ENCODE measurements at places on chromosomes 11 and 22.

- no peak for DNase-seq
Measured at GRCh38 chr11:35721651-35722282, 59.2 kb downstream of the TRIM44 start.

GRCh38 chr22:28373831-28374230 is 305.8 kb downstream of the TTC28 start:
- no peak for DNase-seq

GRCh38 chr22:48711031-48711431 is 1116.6 kb downstream of the BRD1 start:
- DNase-seq, result no peak

- DNase-seq, result no peak
Measured at GRCh38 chr11:86938900-86939880, 16.0 kb downstream of the FZD4 start.

- DNase-seq, result no peak
Measured at GRCh38 chr22:33415401-33415800, 357.2 kb upstream of the SYN3 start.

DNA sequence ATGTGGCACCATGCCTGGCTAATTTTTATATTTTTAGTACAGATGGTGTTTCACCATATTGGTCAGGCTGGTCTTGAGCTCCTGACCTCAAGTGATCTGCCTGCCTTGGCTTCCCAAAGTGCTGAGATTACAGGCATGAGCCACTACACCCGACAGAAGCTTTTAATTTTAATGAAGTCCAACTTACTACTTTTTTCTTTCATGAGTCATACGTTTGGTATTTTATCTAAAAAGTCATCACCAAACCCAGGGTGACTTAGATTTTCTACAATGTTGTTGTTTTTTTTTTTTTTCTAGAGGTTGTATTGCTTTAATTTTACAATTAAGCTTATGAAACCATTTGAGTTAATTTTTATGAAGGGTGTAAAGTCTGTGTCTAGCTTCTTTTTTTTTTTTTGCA is 34.9 kb downstream of the JRKL start:
- no peak for DNase-seq

DNA sequence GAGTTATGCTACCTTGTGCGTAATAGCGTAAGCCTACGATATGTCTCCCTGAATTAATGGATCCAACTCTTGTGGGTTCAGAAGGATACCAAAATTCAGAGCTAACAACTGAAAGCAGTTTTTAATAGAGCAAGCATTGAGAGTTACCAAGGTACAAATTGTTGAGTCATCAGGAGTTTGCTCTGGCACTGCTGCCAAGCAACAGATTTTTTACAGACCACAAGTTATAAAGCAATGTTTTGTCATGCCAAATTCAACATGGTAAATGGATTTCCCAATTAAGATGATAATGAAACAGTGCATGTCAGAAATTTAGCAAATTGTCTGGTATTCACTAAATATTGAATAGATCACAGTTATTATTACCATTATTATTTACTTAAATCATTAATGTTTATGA is 295.6 kb downstream of the NELL1 start:
- DNase-seq, result no peak
